A549 treated with CORT108297 at 1 μM for 4 hours (cell line): ENCODE measurements at places on chromosomes 6 and 20. TPM values are rescaled to one million over a fixed set of nuclear protein-coding genes. Genes with fewer than 3 reads are reported as not detected.

DSP gene
- 32.3 to 49.0 TPM (median 42.9 TPM) in 5 replicates for total RNA-seq

SLC22A3 gene
- 34.0 to 41.6 TPM (median 36.7 TPM) in 5 replicates for total RNA-seq

TBC1D32 gene
- total RNA-seq: 0.93 to 1.8 TPM (median 1.1 TPM) in 5 replicates

BANF2 gene
- not detected in 5 replicates for total RNA-seq

MATN4 gene
- 0.06 to 0.14 TPM (median 0.12 TPM) in 5 replicates for total RNA-seq

HSPA12B gene
- total RNA-seq: 0.35 to 0.62 TPM (median 0.50 TPM) in 5 replicates

ZC3H12D gene
- total RNA-seq: 0.06 to 0.40 TPM (median 0.10 TPM) in 5 replicates

VWA7 gene
- total RNA-seq: 1.5 to 2.0 TPM (median 1.8 TPM) in 5 replicates

HCRTR2 gene
- total RNA-seq: not detected in 5 replicates

CDH22 gene
- total RNA-seq: 0.02 to 0.09 TPM (median 0.03 TPM) in 5 replicates

BMP7 gene
- total RNA-seq: 0.24 to 0.82 TPM (median 0.68 TPM) in 5 replicates

ELOVL4 gene
- total RNA-seq: 1.5 to 2.5 TPM (median 1.9 TPM) in 5 replicates

NKX2-2 gene
- total RNA-seq: not detected in 5 replicates

TRIM40 gene
- total RNA-seq: not detected in 5 replicates

NXT1 gene
- 58.6 to 76.9 TPM (median 69.9 TPM) in 5 replicates for total RNA-seq

RAD21L1 gene
- 0.09 TPM in 1 of 5 replicates, not detected in the others for total RNA-seq
